ENCODE measurements at places on chromosomes 1 and 21. TPM values are rescaled to one million over a fixed set of nuclear protein-coding genes. Genes with fewer than 3 reads are reported as not detected.

GRCh38 chr1:33547576-33547975 is 75.1 kb downstream of the ZSCAN20 start:
- no peak overlapping the region for H3K4me3 ChIP-seq
- H3K36me3 ChIP-seq: no peaks in the 10 kb centered on the region

DNA sequence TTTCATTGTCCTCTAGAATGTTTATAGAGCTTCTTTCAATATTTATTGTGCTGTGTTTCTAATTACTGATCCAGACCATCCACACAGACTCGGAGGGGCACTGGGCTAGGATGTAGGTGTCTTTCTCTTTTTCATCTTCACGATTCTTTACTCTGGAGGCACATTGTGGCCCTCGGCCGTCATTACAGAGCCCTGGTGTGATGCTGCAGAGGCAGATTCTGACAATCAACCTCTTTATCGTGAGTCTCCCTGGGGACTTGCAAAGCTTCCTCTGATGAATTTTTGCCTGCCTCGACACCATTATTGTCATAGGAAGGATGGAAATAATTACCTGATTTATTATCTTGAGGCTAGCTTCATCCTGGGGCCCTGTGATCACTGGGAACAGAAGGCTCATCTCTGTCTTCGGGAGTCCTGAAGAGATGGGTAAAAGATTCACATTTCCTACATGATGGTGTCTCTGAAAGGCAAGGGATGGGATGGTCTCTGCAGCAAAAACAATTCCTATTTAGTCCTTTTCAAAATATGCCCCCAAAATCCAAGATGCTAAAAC is 89.4 kb downstream of the SEC16B start:
- H3K27me3 ChIP-seq: no peaks in the 10 kb centered on the region
- H3K4me3 ChIP-seq: no peak overlapping the region
- DNase-seq: no peak
- H3K27ac ChIP-seq: no peak overlapping the region

DNA sequence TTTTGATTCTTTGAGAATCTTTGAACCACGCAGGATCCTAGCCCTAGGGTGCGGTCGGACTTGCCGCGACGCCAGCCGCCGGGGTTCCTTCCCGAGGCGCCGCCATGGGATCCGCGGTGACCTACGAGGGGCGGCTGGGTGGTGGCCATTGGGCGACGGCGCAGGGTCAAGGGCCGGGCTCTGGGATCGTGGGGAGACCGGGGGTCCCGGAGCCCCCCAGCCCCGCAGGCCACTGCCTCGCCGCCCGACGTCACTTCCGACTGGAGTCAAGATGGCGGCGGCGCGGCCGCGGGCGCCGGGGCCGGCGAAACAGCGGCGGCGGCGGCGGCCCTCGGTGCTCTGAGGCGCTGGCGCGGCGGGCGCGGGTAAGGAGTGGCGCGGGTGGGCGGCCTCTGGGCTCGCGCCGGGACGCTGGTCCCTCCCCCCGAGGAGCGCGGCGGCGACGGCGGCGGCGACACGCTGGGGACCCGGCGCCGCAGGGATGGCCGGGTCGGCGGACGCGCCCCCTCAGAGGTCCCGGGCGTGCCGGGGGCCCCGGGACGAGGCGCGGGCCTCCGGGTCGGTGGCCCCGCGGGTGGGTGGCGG is at the start of gene PRDM2:
PRDM2 (plus strand) TSS at position 253 of the 585 bp plus-strand sequence. CDS start 15,418 bp downstream, outside the sequence.
- peak within 1 kb of the TSS; percentile 99 for H3K27ac ChIP-seq
- H3K4me1 ChIP-seq: no peaks in the 10 kb centered on the region

- H3K4me3 ChIP-seq: no peak overlapping the region
- H3K27ac ChIP-seq: no peak overlapping the region
- DNase-seq: no peak
- no peaks in the 10 kb centered on the region for H3K36me3 ChIP-seq
- no peaks in the 10 kb centered on the region for H3K27me3 ChIP-seq
Observed at GRCh38 chr21:31201144-31201543, 142.9 kb downstream of the TIAM1 start.

DNA sequence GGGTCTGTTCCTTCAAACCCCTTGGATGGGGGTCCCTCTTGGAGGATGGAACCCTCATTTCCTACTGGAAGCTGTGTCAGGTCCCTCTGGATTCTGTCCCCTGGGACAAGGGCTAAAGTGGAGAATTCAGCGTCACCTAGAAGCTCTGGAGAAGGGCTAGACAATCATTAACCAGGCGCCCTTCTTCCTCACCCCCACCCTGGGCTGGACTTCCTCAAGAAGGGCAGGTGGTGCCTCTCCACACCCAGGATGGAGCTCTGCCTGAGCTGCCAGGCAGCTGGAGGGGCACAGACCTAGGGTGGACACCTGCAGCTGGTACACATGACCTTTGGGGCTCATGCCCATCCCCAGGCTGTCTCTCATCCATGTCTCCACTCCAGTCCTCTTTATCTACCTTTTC is 3.6 kb downstream of the CELF3 start:
- no peaks in the 10 kb centered on the region for H3K36me3 ChIP-seq
- no peak overlapping the region for H3K27ac ChIP-seq
- no peaks in the 10 kb centered on the region for H3K27me3 ChIP-seq

DNA sequence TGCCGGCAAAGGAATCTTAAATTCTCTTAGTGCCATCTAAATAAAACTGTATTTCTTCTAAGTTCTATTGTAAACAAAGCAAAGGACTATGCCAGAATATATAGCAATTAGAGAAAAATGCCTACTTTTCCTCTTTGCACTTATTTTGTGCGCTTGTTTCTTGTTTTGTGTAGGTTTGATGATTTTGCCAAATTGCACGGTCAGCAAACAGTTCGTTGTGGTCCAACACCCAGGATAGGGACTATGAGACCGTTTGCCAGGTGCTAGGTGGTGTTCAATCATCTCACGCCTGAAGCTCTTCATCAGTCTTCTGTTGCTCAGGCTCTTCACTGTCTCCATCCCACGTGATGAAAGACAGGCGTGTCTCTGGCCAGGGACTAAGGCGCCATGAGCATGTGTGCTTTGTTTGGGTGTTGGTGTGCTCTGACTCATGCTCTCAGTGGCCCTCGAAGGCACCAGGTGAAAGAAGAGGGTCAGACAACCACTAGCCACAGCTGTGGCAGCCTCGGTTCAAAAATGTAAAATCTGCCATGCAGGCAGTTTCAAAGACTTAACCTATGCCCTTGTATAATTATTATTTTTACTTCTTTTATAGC is 36.9 kb upstream of the KCNE1 start:
- no peaks in the 10 kb centered on the region for H3K4me1 ChIP-seq
- no peaks in the 10 kb centered on the region for H3K27me3 ChIP-seq
- H3K27ac ChIP-seq: no peak overlapping the region

DNA sequence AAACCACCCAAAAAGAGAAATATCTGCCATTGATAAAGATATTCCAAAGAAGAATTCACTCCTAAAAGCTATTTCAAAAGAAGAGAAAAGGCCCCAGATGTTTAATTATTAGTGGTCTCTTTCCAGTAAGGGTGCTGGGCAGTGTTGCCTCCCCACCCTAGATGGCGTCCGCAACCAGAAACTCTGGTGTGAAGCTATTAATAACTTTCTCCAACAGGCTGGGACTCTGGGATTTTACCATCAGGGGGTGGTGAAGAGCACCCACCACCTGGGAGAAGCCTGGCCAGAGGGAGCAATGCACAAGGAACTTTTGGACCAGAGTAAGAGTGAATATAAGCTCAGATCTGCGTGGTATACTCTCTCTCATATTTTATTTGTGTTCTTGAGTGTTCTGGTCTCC is 115.4 kb upstream of the TIAM1 start:
- no peaks in the 10 kb centered on the region for H3K36me3 ChIP-seq
- no peak overlapping the region for H3K27ac ChIP-seq
- no peaks in the 10 kb centered on the region for H3K27me3 ChIP-seq
- no peak overlapping the region for H3K4me3 ChIP-seq

GRCh38 chr1:200970771-200971427 is 52.6 kb downstream of the KIF21B start:
- H3K36me3 ChIP-seq: no peaks in the 10 kb centered on the region
- H3K4me3 ChIP-seq: no peak overlapping the region
- no peaks in the 10 kb centered on the region for H3K4me1 ChIP-seq
- H3K27ac ChIP-seq: no peak overlapping the region
- no peaks in the 10 kb centered on the region for H3K27me3 ChIP-seq

- no peaks in the 10 kb centered on the region for H3K27me3 ChIP-seq
- no peaks in the 10 kb centered on the region for H3K4me1 ChIP-seq
- H3K4me3 ChIP-seq: no peak overlapping the region
- no peak for DNase-seq
Observed at GRCh38 chr1:53048960-53049573, 12.9 kb upstream of the PODN start.

DNA sequence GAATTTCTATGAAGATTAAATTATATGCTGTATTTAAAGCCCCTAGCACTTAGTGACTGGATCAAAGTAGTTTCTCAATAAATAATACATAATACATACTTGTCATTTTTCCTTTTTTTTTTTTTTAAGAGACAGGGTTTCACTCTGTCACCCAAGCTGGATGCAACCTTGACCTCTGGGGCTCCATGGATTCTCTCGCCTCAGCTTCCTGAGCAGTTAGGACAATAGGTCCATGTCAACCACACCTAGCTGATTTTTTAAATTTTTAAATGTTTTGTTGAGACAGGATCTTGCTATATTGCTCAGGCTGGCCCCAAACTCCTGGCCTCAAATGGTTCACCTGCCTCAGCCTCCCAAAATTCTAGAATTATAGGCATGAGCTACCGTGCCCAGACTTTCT is 5.9 kb downstream of the ACADM start:
- H3K4me3 ChIP-seq: no peak overlapping the region
- H3K27ac ChIP-seq: no peak overlapping the region
- no peaks in the 10 kb centered on the region for H3K4me1 ChIP-seq
- H3K36me3 ChIP-seq: no peaks in the 10 kb centered on the region
- no peak for DNase-seq
- no peaks in the 10 kb centered on the region for H3K27me3 ChIP-seq

Gene NVL
- total RNA-seq: 46.0 TPM

Gene PRRX1
- total RNA-seq: 73.1 TPM

Gene OXCT2
- 0.32 TPM for total RNA-seq

Gene FAM43B
- 0.16 TPM for total RNA-seq

Gene CHRM3
- 4.6 TPM for total RNA-seq

Gene KRTAP15-1
- not detected for total RNA-seq

Gene RHCE
- total RNA-seq: 0.66 TPM

Gene OR2T35
- not detected for total RNA-seq

Gene AMY1A
- total RNA-seq: not detected
